Naive B cell (primary cell): ENCODE measurements at places on chromosomes 5 and 9. TPM values are rescaled to one million over a fixed set of nuclear protein-coding genes. Genes with fewer than 3 reads are reported as not detected.

The TAF1L gene
- not detected for polyA plus RNA-seq

The SOX30 gene
- 0.61 TPM for polyA plus RNA-seq

The CD14 gene
- polyA plus RNA-seq = 1.5 TPM

The PCDHGC4 gene
- polyA plus RNA-seq = not detected

The TLR4 gene
- polyA plus RNA-seq = 3.3 TPM

The FAM221B gene
- not detected for polyA plus RNA-seq

The C9orf50 gene
- polyA plus RNA-seq = not detected

The PCDHGB3 gene
- polyA plus RNA-seq = 0.21 TPM

The HEMGN gene
- polyA plus RNA-seq = not detected

The KIF4B gene
- polyA plus RNA-seq = not detected

The WDR41 gene
- 31.2 TPM for polyA plus RNA-seq

DNA sequence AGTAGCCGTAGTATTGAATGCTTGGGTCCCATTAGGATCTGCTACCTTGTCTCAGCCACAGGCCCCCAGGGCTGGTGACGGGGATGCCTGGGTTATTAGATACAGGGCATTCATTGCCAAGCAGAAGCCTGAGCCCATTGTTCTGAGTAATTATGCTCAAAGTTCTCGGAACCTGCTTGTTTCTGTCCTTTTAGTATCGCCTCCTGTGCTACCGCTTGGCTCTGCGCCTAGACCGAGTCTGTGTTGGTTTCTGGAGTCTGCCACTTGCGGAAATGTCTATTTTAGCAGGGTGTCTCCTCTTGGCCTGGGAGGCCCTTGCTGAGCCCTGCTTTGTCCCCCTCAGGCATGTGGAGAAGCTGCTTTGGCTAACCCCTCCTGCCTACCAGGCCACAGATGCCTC lies 506.1 kb downstream of the BNC2 start:
- no peaks in the 10 kb centered on the region for H3K4me1 ChIP-seq
- no peak overlapping the region for H3K27ac ChIP-seq
- H3K36me3 ChIP-seq = no peaks in the 10 kb centered on the region
- DNase-seq = no peak
- H3K27me3 ChIP-seq = no peaks in the 10 kb centered on the region

DNA sequence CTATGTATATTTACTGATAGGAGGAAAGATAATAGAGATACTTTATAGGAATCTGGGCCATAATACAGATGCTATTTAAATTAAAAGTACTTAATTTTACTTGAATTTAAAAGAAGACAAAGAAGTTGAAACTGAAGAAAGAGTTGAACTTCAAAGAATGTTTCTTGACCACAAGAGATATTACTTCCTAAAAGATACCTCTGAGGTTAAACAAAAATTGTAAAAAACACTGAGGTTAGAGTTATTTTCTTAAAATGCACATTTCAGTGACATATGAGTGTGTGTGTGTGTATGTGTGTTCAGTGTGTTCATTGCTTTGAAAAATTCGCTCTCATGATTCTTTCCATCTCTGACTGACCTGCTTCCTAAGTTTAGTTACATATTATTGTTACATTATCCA lies 3.5 kb upstream of the SEPTIN8 start:
- no peak overlapping the region for H3K4me3 ChIP-seq
- no peak overlapping the region for H3K27ac ChIP-seq
- H3K36me3 ChIP-seq = no peaks in the 10 kb centered on the region
- peaks cover 69% of the 10 kb centered on the region for H3K27me3 ChIP-seq

DNA sequence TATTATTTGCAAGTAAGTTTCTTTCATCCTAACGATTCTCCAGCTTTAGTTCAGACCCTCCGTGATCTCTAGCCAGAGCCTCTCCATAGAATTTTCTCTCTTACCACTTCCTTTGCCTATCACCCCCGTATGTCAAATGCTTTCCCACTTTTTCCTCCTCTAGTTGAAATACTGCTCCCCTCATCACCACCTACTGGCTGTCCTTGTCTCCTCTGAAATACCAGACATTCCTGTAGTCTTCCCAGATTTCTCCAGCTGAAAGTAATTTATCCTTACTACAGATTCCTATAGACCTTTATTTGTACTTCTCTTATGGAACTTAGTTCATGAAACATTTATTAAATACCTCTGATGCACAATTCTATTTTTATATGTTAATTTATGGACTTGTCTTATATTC lies 36.0 kb upstream of the GLIPR2 start:
- DNase-seq = no peak
- H3K4me3 ChIP-seq = no peak overlapping the region
- no peaks in the 10 kb centered on the region for H3K27me3 ChIP-seq
- H3K4me1 ChIP-seq = peaks cover 5% of the 10 kb centered on the region
- no peaks in the 10 kb centered on the region for H3K36me3 ChIP-seq

DNA sequence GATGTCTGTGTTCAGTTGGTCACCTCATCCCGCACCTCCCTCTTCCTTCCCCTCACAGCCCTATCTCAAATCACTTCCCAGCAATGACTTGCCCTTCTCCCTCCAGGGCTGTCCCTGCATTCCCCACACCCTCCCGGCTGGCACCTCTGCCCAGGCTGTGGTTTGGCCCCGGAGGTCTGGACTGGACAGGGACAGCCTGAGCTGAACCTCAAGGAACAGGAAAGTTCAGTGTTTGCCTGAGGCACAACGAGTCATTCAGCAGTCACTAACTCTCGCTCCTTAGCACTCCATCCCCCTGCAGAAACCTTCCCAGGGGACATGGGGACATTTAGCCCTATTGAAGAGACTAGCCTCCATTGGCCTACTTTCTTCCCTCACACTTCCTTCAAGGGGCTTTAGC lies 58.3 kb upstream of the MAP3K1 start:
- DNase-seq = no peak
- peaks cover 39% of the 10 kb centered on the region for H3K4me1 ChIP-seq
- no peak overlapping the region for H3K4me3 ChIP-seq
- peaks cover 5% of the 10 kb centered on the region for H3K36me3 ChIP-seq
- peak overlapping the region; percentile 62 for H3K27ac ChIP-seq
- H3K27me3 ChIP-seq = no peaks in the 10 kb centered on the region

DNA sequence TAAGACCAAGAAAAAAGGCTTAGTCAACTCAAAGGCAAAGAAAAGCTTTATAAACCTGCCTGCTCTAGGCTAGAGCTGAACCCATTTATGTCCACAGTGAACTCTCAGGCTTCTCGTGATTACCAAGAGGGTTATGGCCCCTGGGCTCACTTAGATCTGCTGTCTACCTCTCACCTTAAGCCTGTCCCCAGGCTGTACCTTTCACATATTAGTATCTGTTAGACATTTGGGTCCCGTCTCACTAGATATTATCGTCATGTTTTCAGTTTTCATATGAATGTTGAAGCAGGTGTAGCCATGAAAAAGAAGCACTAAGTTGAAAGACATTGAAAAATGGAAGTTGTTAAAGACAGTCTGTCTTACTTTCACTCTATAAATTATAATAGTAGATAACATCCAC lies 75.2 kb upstream of the COX7C start:
- H3K4me3 ChIP-seq = no peak overlapping the region
- no peak overlapping the region for H3K27ac ChIP-seq
- DNase-seq = no peak
- H3K27me3 ChIP-seq = no peaks in the 10 kb centered on the region

- peak overlapping the region; percentile 94 for H3K27ac ChIP-seq
- no peaks in the 10 kb centered on the region for H3K36me3 ChIP-seq
- peaks cover 85% of the 10 kb centered on the region for H3K4me1 ChIP-seq
- peak; percentile 96 for DNase-seq
- no peaks in the 10 kb centered on the region for H3K27me3 ChIP-seq
- H3K4me3 ChIP-seq = peak overlapping the region; percentile 100
Measured at GRCh38 chr5:139746691-139747582, 48.7 kb upstream of the PSD2 start.

GRCh38 chr9:105157171-105157583 lies 87.3 kb upstream of the SLC44A1 start:
- no peaks in the 10 kb centered on the region for H3K27me3 ChIP-seq
- H3K36me3 ChIP-seq = no peaks in the 10 kb centered on the region
- H3K4me3 ChIP-seq = no peak overlapping the region
- DNase-seq = peak; percentile 29
- H3K4me1 ChIP-seq = no peaks in the 10 kb centered on the region
- no peak overlapping the region for H3K27ac ChIP-seq

DNA sequence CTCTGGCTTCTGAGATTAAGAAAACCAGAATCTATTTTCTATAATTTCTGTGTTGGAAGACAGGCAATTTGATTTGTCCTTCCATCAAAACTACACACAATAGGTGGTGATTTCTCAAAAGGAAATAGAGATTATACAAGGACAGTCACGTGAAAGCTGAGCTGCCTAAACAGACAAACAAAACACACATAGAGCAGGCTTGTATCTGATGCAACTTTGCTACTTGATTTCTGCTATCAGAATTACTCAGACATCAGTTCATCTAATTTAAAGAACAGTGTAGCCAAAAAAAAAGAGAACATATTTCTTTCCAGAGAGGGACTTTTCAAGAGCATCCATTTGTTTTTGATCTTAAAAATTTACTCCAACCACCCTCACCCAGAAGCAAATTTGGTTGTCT lies 2128.3 kb upstream of the C9orf72 start:
- H3K36me3 ChIP-seq = no peaks in the 10 kb centered on the region
- H3K4me3 ChIP-seq = no peak overlapping the region
- no peaks in the 10 kb centered on the region for H3K4me1 ChIP-seq
- no peak for DNase-seq
- no peak overlapping the region for H3K27ac ChIP-seq
- no peaks in the 10 kb centered on the region for H3K27me3 ChIP-seq

GRCh38 chr5:65837139-65837538 lies 89.2 kb upstream of the ERBIN start:
- H3K27ac ChIP-seq = no peak overlapping the region
- no peaks in the 10 kb centered on the region for H3K4me1 ChIP-seq
- H3K4me3 ChIP-seq = no peak overlapping the region
- H3K27me3 ChIP-seq = no peaks in the 10 kb centered on the region

- no peaks in the 10 kb centered on the region for H3K27me3 ChIP-seq
- DNase-seq = no peak
- no peak overlapping the region for H3K27ac ChIP-seq
Measured at GRCh38 chr5:131509801-131510200, 125.2 kb downstream of the RAPGEF6 start.

GRCh38 chr5:134463991-134464760 lies 52.5 kb upstream of the CDKN2AIPNL start:
- H3K36me3 ChIP-seq = no peaks in the 10 kb centered on the region
- DNase-seq = no peak
- H3K4me3 ChIP-seq = peak overlapping the region; percentile 38
- H3K27ac ChIP-seq = peak overlapping the region; percentile 4
- peaks cover 39% of the 10 kb centered on the region for H3K4me1 ChIP-seq

GRCh38 chr5:55665065-55665464 lies 47.1 kb downstream of the SLC38A9 start:
- no peaks in the 10 kb centered on the region for H3K27me3 ChIP-seq
- no peak overlapping the region for H3K27ac ChIP-seq
- no peak for DNase-seq
- peaks cover 9% of the 10 kb centered on the region for H3K36me3 ChIP-seq
- no peaks in the 10 kb centered on the region for H3K4me1 ChIP-seq

DNA sequence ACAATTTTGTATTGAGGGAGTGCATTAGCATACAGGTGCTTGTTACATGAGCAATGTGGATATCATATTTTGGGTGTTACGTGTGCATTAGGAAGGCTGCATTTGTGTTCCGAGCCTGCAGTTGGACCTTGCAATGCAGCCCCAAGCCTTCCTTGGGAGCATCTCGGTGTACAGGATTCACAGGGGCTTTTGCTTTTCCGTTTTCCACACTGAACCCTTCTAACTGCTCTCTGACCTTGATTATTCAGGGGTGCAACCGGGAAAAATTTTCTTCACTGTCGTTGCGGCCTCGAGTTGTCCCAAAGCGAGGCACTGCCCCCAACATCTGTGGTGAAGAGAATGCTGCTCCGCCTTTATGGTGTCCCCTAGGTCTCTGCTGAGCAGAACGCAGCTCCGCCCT lies 80.1 kb upstream of the PLEKHG4B start:
- H3K36me3 ChIP-seq = no peaks in the 10 kb centered on the region
- DNase-seq = no peak
- no peak overlapping the region for H3K27ac ChIP-seq
- peaks cover 7% of the 10 kb centered on the region for H3K27me3 ChIP-seq

DNA sequence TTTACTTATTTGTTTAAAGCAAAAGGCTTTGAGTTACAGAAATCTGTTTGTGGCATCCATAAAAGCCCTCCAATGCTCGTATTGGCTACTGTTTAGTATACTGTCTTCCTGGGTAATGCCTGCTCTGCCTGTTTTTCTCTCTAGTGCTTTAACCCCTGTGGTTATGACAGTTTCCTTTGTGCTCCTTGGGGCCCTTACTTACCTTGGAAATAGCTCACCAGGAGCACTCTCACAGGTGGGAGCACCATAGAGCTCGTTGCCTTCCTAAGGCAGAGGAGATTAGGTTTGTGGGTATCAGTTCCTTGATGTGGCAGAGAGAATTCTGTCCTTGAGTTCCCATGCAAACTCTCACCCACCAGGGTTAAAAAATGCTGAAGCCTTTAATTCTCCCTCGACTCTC lies 242.8 kb downstream of the CDH18 start:
- no peaks in the 10 kb centered on the region for H3K27me3 ChIP-seq
- no peak overlapping the region for H3K4me3 ChIP-seq
- no peak for DNase-seq

GRCh38 chr5:127550652-127551409 lies 33.4 kb downstream of the PRRC1 start:
- no peaks in the 10 kb centered on the region for H3K27me3 ChIP-seq
- no peak overlapping the region for H3K4me3 ChIP-seq
- peaks cover 23% of the 10 kb centered on the region for H3K36me3 ChIP-seq

DNA sequence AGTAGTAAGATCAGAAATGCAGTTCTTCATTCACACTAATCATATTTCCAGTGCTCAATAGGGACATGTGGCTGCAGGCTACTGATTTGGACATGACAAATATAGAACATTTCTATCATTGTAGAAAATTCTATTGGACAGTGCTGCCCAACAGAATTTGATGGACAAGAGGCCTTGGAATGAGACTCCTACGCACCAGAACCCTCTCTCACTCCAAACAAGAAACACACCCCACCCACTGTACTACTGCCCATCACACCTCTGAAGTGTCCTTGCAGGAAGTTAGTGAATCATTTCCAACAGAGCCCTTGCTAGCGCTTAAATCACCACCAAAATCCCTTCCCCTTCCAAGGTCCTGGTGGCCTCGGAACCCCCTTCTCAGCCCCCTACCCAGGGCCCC lies 66.5 kb downstream of the ROR2 start:
- no peaks in the 10 kb centered on the region for H3K36me3 ChIP-seq
- DNase-seq = no peak
- H3K27ac ChIP-seq = no peak overlapping the region
- H3K4me3 ChIP-seq = no peak overlapping the region
- peaks cover 18% of the 10 kb centered on the region for H3K27me3 ChIP-seq
- H3K4me1 ChIP-seq = no peaks in the 10 kb centered on the region

GRCh38 chr5:160020964-160021363 lies 12.0 kb downstream of the TTC1 start:
- peaks cover 19% of the 10 kb centered on the region for H3K4me1 ChIP-seq
- peaks cover 14% of the 10 kb centered on the region for H3K36me3 ChIP-seq
- DNase-seq = no peak
- no peaks in the 10 kb centered on the region for H3K27me3 ChIP-seq
- H3K27ac ChIP-seq = no peak overlapping the region

- DNase-seq = no peak
- no peak overlapping the region for H3K4me3 ChIP-seq
- no peaks in the 10 kb centered on the region for H3K27me3 ChIP-seq
- no peaks in the 10 kb centered on the region for H3K4me1 ChIP-seq
- no peak overlapping the region for H3K27ac ChIP-seq
- no peaks in the 10 kb centered on the region for H3K36me3 ChIP-seq
Measured at GRCh38 chr5:9066349-9066748, 479.5 kb downstream of the SEMA5A start.

GRCh38 chr9:81424431-81424830 lies 264.9 kb downstream of the TLE1 start:
- no peaks in the 10 kb centered on the region for H3K27me3 ChIP-seq
- H3K36me3 ChIP-seq = peaks cover 21% of the 10 kb centered on the region
- no peak overlapping the region for H3K4me3 ChIP-seq

GRCh38 chr5:89133129-89133528 lies 250.1 kb upstream of the MEF2C start:
- no peak overlapping the region for H3K4me3 ChIP-seq
- no peaks in the 10 kb centered on the region for H3K27me3 ChIP-seq
- H3K36me3 ChIP-seq = no peaks in the 10 kb centered on the region
- no peak overlapping the region for H3K27ac ChIP-seq
- DNase-seq = no peak
